ENCODE measurements at places on chromosomes 6 and 20.

DNA sequence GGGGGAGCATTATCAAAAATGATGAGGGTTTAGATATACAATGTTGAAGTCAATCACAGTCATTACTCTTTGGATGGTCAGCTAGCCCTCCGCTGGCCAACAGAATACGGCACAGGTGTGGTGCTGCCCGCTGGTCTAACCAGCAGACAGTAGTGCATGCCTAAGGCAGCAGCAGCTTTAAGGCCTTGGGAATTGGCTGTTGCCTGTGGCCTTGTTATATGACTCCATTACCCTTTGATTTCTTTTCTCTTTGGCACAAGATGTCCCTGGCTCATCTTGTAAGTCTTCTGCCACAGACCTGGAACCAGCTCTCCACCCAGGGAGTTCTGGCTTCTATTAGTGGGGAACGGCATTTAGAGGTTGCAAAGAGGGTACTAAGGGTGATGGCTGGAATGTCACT is 110.2 kb downstream of the WDR27 start:
- no peak for DNase-seq

DNA sequence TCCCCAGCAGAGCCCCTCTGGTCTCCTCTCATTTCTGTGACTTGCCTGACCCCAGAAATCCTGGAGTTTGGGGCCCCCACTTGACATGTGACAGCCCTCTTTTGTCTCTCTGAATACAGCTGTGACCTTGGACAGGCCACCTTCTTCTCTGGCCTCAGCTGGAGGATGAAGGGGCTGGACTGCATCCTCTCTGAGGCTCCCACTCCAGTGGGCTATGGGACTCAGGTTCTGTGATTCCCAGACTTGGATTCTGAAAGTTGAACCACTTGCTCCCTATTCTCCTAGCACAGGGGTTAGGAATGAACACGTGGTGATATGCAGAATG is 9.1 kb downstream of the BPIFB3 start:
- DNase-seq, result no peak

- no peak for DNase-seq
These were observed 122.9 kb downstream of the RNF144B start for GRCh38 chr6:18509871-18510643.

DNA sequence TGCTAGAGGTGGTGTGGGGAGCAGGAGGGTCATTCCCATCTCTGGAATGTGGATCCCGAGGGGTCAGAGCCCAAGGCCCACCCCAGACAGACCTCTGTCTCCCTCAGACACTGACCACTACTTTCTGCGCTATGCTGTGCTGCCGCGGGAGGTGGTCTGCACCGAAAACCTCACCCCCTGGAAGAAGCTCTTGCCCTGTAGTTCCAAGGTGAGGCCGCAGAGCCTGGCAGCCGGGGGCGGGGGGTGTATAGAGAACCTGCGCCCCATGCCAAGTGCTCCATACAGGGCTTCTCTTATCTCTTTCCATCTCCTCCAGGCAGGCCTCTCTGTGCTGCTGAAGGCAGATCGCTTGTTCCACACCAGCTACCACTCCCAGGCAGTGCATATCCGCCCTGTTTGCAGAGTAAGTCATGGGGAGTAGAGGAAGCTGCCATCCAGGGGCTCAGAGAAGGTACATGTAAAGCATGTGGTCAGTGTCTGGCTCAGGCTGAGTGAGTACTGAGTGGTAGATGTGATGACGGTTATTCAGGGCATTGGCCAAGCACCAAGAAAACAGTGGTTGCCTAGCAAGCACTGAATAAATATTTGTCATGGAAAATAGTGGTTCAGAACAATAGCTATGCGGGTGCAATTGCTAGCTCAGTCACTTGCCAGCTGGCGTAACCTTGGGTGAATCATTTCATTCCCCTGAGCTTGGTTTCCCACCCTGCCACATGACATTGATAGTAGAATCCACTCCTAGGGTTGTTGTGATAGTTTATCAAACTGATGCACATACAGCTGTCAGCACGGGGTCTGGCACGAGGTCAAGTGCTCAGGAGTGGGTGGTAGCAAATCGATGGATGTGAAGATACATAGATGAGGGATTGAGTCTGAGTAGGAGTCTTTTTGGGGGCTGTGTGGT is 3.5 kb downstream of the PIGT start:
- no peak for DNase-seq

GRCh38 chr6:111938710-111939109 is 65.5 kb upstream of the FYN start:
- no peak for DNase-seq

GRCh38 chr6:38725414-38726183 is 10.5 kb downstream of the DNAH8 start:
- DNase-seq, result no peak

- no peak for DNase-seq
These were observed 35.0 kb downstream of the ARMC2 start for GRCh38 chr6:108883172-108883571.

DNA sequence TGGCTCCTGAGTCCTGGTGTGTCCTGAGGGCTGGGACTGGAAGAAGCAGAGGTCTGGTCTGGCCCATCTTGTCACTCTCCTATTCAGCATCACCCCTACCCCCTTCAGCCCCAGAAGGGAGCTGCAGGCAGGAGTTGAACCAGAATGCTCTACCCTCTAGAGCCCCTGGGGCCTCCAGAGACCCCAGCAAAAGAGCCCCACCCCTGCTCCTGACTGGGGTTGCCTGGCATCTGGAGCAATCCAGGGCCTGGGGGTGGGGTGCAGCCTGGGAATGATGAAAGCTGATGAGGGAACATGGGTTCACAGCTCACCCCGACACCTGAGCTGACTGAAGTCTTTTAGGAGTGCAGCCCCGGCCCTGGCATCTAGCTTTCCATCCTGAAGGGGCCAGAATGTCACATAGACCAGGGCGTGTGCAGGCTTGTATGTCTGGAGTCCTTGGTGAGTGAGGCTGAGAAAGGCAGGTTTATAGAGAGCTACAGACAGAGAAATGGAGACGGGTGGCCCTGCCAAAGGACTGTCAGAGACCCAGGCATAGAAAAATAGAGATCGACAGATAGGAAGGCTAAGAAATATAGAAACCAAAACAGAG is 12.2 kb downstream of the FGD2 start:
- DNase-seq, result no peak

DNA sequence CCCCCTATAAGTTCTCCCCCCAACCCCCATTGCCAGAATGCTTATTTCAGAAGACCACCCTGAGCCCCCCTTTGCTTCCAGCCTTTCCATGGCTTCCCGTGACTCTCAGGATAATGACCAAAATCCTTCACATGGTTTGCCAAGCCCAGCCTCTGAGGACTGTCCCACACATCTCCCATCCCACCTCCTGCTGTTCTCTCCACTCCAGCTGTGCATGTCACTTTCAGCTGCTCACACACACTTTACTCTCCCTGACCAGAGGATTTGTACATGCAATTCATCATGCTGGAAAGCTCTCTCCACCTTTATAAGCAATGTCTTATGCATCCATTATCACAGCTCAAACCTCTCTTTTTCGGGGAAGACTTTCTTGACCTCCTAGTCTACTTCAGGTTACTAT is 164.2 kb downstream of the PRL start:
- no peak for DNase-seq

DNA sequence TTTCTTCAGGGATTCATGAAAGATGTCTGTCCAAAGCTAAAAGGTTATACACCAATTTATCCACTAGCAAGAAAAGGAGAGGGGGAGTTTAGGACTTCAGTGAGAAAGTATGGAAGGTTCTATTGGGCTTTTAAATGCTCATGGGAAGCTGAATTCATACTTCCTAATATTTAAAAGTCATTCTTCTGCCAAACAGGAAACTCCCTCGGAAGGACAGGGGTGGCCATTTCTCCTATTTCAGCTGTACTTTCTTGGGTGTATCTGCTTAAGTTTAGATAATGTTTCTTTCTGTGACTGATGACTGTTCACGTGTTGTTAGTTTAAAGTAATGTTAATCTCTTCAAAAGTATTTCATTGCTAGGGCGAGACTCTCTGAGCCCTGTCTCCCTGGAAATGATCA is 80.5 kb upstream of the IFNGR1 start:
- no peak for DNase-seq

DNA sequence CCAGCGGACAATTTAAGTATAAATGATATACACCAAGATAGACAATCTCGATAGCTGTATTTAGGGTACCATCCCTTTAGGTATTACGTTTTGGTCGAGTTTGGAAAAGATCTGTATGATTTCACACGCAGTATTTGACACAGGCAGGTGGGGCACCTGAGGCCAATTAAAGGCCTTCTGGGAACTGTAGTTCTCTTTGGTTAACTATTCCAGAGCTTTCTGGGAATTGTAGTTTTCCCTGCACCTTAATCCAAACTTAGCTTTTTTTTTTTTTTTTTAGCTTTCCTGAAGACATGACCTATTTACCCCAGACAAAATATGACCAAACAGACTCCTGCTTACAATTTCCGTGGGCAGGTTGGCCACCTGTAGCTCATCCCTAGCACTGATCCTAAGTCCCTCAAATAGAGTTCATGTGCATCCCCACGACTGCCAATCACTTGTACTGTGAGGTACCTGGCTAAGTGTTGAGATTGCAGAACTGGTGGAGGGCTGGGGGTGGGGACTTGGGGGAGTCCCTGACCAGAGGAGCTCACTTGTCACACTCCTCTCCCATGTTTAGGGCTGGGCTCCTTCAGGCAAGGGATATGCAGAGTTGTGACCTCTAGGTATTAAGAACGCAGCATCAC is 999 bp upstream of the EHMT2 start:
- DNase-seq, result no peak

GRCh38 chr6:131183427-131184095 is 48.3 kb downstream of the AKAP7 start:
- DNase-seq, result no peak

DNA sequence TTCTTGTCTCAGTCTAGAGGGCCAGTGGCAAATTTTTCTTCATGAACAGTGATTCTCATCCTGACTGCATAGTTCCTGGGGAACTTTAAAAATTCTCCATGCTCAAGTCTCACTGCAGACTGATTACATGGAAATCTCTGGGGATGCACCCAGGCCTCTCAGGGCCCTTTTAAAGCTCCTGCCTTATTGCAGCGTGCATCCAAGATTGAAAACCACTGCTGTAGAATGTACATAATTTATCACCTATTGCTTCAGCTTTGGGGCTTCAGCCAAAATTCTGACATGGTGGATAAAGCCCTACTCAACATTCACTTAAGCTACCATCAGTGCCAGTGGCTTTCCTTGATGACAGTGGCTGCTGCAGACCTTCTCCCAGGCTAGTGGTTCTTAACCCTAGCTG is 143.8 kb downstream of the BTBD3 start:
- no peak for DNase-seq

DNA sequence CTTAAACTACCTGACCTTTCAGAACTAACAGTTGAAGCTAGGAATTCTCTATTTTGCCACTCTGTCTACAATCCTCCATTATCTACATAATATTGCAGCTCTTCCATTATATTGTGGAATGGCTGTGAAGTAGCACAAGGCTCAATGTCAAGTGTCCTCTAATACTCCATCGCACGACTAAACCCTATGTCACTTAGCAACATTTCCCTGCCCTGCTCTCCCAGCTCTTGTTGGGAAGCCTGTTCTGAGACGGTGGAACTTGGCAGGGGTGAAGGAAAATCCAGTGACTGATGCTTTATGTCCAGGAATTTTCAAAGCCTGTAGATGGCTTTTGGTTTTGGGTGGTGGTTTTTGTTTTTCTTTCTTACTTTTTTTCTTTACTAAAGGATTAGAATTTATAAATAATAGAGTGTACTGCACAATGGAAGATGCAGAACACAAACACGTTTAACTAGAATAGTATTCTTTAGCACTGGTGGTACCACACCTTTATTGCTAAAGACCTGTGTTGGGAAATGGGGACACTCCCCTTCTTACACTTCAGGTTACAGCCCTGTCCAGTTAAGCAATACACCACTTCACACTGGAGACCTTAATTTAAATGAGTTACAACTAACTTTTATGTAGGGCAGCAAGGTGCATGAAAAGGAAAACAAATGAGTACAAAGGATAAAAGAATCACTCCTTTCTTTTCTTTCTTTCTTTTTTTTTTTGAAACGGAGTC is 20.7 kb upstream of the AMD1 start:
- no peak for DNase-seq

DNA sequence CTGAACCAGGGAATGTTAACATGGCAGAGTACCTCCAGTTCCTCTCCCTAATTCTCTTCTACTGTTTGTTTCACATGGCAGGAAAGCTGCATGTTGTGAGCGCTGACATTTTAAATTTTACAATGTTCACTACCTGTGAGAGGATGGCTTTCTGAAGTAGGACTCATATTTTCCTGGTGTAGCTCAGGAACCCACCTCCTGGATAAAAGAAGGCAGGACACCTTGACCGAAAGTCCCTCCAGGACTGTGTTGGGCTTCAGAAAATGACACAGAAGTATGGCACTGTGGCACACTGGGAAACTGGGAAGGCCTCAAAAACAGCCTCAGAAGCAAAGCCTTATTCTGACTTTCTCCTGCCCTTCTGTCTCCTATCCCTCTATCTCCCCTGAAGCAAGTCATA is 33.3 kb downstream of the PTPRK start:
- no peak for DNase-seq

- no peak for DNase-seq
These were observed 116.6 kb downstream of the TSHZ2 start for GRCh38 chr20:53088786-53089185.

GRCh38 chr6:138405816-138406413 is 1.9 kb downstream of the HEBP2 start:
- DNase-seq, result no peak

DNA sequence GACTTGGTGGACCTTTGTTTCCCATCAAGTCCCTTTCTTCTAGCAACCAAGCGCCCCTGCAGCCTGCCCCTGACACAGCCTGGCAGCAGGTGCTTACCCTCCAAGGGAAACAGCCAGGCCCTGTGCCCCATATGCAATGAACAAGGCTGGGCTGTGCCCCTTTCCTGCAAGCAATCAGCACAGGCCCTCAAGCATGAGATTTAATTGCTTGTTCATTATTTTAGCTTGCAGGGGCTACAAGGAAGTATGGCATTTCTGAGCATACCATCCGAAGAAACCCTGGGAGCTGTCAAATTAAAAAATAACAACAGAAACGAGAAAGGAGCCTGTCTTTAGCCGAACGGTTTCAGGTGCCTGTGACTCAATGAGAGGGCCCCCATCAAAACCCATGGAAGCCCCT is 522.9 kb upstream of the ARID1B start:
- DNase-seq, result no peak

GRCh38 chr6:42078386-42078785 is 28.1 kb downstream of the TAF8 start:
- DNase-seq, result no peak

DNA sequence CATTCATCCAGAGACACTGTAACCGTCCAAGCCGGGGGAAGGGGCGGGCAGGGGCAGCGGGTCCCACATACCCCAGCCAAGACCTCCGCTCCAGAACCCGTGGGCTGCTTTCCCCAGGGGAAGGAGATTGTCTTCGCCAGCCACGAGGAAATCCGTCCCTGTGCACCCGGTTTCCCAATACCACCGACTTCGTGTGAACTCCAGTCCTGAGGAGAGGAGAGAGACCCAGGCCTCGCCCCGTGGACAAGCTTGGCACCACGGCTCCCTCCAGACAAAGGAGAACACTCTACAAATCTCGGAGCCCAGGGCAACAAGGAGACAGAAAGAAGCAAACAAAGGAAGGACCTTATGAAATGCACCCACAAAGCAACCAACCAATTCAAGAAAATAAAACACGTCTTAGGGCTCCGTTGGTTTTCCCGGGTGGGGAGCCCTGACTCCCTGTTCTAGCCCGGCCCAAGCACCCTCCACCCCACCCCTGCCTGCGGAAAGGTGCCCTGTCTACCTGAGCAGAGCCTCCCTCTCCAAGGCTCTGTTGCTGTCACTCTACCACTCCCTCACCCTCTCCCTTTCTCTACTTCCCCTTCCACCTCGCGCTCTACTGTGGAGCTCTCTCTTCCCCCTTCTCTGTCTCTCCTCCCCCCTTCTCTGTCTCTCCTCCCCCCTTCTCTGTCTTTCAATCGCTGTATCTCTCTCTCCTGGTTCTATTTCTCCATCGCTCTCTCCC is 1382.8 kb upstream of the DEFB115 start:
- no peak for DNase-seq

- DNase-seq, result peak; percentile 79
These were observed 1.1 kb downstream of the AMD1 start for GRCh38 chr6:110875548-110876169.

Data from CD8-positive, alpha-beta memory T cell (primary cell).